ENCODE measurements at places on chromosomes 3 and 15.
A peak's percentile ranks its signal among the peaks of the same experiment; 100 is the strongest.

DNA sequence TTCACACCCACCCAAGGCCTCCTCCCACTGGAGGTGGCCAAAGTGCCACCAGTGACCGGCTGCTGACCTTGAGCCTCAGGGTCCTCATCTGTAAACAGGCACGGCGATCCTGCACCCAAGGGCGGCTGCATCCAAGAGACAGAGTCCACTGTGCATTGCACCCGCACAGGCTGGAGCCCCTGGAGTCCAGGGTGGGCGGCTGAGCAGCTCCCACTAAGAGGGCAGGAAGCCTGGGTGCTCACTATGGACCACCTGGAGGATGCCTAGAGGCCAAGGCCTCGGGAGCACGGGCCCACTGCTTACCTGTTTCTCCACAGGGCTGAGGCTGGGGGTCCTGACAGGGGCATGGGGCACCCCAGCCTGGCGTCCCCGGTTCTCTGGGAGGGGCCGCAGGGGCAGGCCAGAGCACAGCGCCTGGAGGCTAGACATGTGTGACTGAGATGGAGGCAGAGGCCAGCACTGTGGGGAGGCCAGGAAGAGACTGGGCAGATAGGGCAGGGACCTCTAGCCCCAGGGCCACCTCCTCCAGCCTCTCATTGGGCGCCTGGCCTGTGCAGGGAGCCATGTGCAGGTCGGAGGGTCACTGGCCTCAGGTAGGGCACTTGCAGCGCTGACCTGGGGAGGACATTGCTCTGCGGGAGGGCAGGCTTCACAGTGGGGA lies at the start of gene UROC1:
Gene UROC1, minus strand, starts transcription at position 483 of the 661 bp plus-strand sequence. Its CDS starts 54 bp downstream, at position 429.
- DNase-seq = no peak

GRCh38 chr3:142115867-142116668 lies 33.3 kb downstream of the TFDP2 start:
- DNase-seq = no peak

- DNase-seq = peak; percentile 52
These were observed 112.7 kb downstream of the RAB11A start for GRCh38 chr15:65981837-65982626.

DNA sequence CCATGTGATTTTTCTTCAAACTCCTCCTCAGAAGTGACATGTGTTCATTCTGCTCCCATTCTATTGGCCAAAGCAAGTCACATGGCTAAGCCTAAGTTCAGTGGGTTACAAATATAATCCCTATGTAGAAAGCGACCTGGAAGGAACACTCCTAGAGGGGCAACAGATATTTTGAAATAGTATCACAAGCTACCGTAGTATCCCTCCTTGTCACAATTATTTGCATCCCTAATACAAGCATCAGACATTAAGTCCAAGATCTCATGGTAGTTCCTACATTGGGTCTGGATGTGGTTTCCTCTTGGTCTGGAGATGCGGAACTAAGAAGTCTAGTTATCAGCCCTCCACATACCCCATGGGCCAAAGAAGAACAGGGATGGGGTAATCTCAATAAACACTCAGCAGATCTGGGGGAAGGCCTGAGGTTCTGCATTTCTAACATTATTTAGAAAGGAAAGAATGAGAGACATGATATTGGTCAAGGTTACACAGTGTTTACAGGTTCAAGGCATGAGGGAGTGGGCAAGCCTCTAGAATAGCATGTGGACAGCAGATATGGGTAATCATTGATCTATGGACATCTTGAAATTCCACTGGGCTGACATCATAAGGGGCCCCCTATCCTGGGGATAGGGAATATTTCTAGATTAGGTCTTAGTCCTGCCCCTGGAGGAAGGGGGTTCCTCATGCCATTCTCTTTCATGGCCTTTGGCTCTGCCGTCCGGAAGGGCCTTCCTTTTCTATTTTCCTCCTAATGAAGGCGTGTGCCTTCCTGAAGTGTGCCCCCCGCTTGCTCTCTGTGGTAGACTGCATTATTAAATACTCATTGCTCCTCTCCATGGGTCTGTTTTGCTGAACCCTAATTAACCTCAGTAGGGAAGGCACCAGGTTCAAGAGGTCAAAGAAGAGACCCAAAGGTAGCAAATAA lies 17.8 kb upstream of the ABHD2 start:
- no peak for DNase-seq

DNA sequence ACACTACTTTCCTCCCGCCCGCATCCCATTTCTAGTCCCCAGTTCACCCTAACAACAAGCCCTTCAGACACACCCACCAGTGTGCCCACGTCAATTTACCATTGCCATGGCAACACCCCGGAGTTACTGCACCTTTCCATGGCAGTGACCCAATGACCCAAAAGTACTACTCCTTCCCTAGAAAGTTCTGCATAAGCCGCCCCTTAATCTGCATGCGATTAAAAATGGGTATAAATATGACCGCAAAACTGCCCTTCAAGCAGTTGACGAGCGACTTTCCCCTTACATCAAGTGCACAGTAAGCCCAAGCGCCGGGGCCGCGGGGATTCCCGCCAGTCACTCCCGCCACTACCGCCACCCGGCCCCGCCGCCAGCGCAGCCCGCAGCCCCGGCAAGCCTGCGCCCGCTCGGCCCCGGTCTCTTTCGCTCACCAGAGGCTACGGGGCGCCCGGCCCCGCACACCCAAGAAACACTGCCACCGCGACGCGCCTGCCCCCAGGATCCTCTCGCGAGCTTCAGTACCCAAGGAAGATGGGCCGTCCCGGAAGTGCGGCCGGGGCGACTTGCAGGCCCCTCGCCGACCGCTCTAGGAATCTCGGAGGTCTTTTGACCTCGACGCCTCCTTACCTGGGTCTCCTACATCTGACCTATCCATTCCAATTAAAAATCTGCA lies 27.2 kb upstream of the ZNF502 start:
- peak; percentile 48 for DNase-seq

- DNase-seq = no peak
These were observed 218.9 kb downstream of the PLOD2 start for GRCh38 chr3:145942052-145942451.

GRCh38 chr3:113423699-113424098 lies 17.6 kb downstream of the CFAP44 start:
- no peak for DNase-seq

- no peak for DNase-seq
These were observed 202.0 kb upstream of the IL12A start for GRCh38 chr3:159786489-159787177.

DNA sequence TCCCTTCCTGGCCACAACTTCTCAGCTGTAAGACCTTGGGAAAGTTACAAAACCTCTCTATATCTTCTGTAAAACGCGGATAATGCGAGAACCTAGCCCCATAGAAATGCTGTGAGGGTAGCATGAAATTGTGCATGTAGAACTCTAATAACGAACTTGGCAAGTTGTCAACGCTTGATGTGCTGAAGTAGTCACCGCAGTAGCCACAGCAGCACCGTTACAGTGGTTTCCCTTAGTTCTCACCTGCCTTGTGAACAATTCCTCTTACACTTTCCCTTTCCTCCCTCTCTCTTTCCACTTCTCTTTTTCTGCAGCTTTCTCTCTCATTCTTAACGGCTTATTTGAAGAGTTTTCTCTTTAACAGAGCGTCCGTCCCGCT lies 447 bp upstream of the SHQ1 start:
- no peak for DNase-seq

- no peak for DNase-seq
These were observed 14.3 kb downstream of the RAB11A start for GRCh38 chr15:65883571-65883970.

GRCh38 chr15:39255760-39256159 lies 325.1 kb upstream of the THBS1 start:
- no peak for DNase-seq

DNA sequence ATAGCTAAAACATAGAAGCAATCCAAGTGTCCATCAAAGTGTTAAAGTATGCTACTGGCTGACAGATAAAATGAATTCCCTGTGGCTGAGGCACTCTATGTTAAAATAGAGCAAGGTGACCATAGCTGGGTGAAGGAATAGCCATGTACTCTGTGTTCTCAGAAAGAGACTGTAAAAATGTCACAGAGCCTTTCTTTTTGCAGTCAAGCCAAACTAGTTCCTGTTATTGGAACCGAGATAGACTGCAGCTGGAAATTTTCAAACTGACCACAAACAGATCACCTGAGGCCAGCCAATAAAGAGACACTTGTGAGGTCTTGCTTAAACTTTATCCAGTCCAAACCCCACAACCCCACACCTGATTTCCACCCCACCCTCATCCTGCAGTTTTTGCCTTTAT lies 422.8 kb upstream of the NAALADL2 start:
- no peak for DNase-seq

- no peak for DNase-seq
These were observed 245.3 kb downstream of the RPLP1 start for GRCh38 chr15:69697916-69698315.

DNA sequence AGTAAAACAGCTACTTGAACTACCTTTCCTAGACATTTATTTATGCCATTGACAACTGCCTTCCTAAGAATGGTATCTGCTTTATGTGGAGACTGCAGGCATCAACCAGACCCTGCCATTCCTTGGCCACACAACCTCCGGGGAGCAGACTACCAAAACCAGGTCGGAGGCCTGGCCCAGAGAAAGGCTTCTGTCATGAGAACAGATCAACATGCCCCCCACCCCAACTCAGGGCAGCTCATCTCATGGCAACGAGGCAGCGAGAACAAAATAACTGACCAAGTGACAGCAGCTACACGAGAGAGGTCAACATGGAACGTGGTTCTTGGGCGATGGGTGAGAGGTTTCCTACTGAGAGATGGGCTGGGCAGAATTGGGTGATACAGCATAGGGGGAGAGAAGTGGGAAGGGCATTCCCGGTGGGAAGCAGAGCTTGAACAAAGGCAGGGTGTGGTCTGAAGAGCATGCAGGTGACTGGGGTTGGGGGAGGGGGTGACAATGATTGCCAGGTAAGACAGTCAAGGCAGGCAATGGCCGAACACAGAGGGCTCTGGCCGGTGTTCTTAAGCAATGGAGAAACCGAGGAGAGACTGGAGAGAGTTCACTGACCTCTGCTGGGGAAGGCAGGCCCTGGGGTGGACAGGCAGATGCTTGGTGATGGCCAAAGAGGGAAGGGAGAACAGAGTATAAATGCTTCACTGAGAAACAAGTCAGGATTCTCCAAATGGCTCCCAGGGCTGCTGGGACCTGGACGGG lies 33.9 kb downstream of the CCDC12 start:
- no peak for DNase-seq

DNA sequence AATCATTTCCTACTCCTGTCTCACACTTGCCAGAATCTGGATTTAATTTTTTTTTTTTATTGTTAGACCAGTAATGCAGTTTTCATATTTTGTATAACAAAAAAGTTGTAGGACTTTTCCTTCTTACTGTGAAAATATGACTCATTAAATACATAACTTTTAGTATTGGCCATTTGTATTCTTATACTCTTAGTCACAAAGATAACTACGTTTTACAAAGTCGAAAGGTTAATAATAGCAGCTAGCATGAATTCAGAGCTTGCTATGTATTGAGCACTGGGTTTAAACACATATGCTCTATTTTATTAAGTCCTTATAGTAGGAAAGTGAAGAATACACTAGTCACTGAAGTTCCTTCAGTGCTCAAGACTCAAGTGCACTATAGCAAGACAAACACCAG lies 43.1 kb downstream of the LRRN1 start:
- DNase-seq = no peak

GRCh38 chr3:88987776-88988175 lies 119.6 kb upstream of the EPHA3 start:
- DNase-seq = no peak

DNA sequence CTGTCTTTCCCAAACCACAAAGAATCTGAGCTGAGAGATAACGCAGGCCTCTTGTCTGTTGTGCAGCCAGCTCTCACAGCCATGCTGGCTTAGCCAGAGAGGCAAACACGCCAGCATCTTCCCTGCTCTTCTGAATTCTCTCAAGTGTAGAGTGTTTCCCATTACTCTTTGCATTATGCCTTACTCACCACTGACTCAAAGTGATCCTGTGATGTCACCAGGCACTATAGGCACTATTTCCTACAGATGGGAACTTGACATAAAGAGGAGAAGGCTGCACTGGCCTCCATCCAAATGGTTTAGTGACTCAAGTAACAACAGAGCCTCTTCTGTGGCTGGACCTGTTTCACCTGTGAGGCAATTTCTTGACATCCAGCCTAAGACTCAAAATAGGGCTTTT lies 44.4 kb downstream of the PDZRN3 start:
- no peak for DNase-seq

- no peak for DNase-seq
These were observed 9.1 kb upstream of the TIPARP start for GRCh38 chr3:156665291-156665690.

- DNase-seq = no peak
These were observed 130.8 kb downstream of the SERPINI1 start for GRCh38 chr3:167866331-167866730.

- DNase-seq = no peak
These were observed 63.3 kb downstream of the AQP9 start for GRCh38 chr15:58201516-58201915.

DNA sequence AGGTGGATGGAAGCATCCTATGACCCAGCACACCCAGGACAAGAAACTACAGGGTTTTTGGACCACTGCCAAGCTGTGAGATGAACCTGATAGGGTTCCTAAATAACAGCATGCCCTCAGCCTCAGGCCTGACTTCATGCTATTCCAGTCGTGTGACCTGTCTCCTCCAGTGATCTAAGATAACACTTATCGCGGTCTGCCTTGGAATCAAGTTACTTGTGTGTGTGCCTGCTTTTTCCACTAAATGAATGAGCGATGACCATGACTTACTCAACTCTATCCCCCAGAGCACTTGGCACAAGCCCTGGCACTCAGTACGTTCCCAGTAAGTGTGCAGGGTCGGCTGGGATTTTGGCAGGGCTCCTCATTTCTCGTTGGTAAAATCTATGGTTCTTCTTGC lies 172.7 kb upstream of the TP63 start:
- no peak for DNase-seq

GRCh38 chr15:57496594-57496945 lies 95.1 kb upstream of the MYZAP start:
- DNase-seq = no peak

DNA sequence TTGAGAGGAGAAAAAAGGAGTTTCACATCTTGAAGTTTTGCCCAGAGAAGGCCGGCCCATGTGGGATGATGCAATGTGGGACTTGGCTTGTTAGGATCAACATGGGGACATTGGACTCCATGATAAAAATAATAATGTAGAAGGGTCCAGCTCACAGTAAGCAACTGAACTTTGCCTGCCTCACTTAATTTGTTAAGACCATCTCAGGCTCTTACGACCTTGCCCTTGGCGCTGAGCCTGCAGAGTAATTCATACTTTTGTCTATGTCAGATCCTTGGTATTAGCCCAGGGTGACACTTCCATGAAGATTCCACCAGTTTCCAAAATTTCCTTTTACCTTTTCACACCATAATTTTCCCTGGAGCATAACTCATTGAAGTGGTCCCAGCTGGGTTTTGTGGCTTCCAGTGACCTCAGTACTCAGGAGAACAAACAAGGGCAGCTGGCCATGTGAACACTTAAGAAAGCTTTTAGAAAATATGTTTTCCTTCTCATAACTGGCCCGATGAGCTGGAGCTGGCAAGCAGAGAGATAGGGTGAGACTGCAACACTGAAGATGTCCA lies 315.4 kb upstream of the RASGRP1 start:
- no peak for DNase-seq

GRCh38 chr3:99960941-99961340 lies 143.3 kb downstream of the CMSS1 start:
- no peak for DNase-seq

GRCh38 chr3:107756649-107757048 lies 233.9 kb downstream of the BBX start:
- DNase-seq = no peak

- DNase-seq = no peak
These were observed 122.3 kb downstream of the ATP1B3 start for GRCh38 chr3:141998669-141999290.

- no peak for DNase-seq
These were observed 5.8 kb upstream of the TM4SF4 start for GRCh38 chr3:149468504-149469212.
